Activated CD4-positive, alpha-beta memory T cell treated with anti-CD3 and anti-CD28 coated beads, Interleukin-2, amount 10 ng/mL, durations not matched to agents 7 days and 5 days (primary cell): ENCODE measurements at places on chromosomes 5 and 9.

DNA sequence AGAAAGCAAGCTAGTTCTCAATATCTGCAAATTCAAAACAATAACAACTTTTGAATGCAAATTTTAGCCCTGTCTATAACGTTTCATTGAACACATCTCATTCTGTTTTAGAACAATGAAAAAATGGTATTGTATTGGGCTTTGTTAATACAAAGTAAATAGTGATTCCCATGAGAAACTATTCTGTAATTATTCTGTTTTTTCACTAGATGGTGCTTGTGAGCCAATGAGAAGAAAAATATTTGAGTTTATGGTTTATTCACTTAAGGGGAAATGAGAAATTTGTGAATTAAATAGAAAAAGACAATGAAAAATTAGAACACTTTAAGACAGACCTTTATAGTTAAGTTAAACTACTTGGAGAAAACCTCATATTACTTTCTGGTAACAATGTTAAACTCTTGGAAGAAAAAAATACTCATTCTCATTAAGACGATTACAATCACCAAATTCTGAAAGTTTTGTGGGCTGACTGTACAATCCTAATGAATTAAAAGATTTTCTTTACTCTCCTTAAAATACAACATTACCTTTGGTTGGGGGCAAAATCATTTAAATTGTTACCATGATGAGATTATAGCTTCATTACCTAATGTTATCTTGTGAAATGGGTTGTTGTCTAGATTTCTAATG lies 127.0 kb downstream of the NNT start:
- no peak for DNase-seq

DNA sequence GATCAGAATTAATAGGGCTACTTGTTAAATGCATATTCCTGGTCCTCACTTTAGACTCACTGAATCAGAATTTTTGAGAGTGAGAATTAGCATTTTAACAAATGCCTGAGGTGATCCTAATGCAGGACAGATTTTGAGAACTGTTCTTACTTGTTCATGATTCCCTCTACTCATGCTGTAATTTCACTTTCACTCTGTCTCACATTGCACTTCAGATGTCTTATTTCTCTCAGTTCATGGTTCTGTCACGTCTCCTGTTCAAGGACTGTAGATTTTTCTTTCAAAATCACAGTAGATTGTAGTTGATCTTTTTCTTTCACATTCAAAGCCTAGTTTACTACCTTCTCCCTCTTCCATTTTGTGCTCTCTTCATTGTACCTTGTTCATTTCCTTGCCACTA lies 54.3 kb downstream of the ADGRV1 start:
- no peak for DNase-seq

DNA sequence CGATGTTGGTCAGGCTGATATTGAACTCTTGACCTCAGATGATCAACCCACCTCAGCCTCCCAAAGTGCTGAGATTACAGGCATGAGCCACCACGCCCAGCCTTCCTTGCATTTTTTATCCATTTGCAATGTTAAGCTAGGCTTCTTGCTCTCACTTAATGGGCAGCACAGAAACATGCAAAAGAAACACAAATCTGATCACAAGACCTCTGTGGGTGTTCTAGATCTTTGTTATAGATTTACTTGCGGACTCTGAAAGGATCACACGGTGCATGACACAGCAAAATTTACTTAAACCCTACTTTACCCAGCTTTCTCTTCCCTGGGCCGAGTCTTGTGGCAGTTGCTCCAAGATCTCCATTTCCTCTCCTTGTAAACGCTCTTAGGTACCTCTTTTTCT lies 71.3 kb downstream of the PSAT1 start:
- DNase-seq = no peak

GRCh38 chr5:139388198-139388821 lies 1.4 kb downstream of the MZB1 start:
- DNase-seq = no peak

DNA sequence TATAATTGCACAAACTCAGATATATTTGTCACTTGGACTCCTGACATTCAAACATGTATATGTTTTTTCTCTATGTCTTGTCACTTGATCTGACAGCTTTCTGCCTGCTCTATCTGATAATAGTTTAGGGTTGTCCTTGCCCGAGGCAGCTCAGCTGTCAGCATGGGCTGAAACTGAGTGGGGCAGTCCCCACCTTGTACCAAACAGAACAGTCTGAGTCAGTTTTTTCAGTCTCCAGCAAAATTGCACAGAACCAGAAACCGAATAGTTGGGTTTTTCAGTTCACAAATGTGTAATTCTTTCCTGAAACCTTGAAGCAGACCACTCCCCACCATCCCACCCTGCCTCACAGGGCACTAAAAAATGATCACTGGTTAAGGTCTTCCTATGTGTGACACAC lies 9.5 kb upstream of the HAND1 start:
- no peak for DNase-seq

DNA sequence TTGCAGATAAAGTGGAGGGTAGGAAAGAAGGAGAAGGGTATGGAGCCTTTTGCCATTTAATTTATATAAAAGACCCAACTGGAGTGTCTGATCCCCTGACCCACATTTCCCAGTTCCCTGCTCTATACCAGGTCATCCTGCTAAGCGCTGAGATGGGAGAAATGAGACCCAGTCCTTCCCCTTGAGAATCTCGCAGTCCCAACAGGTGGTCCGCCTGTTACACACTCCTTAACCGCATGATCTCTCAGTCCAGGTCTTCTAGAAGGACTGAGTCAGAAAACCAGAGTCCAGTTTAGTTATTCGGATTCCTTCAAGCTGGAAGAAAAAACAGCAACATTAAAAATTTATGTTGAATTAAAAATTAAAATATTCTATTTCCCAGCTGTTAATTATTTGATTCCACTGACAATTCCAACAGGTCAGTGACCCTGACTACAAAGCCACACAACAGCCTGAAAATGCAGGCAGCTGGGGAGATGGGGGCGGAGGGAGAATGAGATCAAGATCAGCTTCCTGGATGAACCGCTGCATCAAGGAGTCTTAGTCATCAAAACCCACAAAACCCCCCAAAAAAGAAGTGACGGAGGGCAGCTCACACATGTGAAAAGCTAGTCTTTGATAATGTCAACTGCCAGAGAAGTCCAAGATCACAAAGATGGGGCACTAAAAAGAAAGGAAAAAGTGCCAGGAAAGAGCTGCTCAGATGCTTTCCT lies 44.0 kb downstream of the GGTA1 start:
- DNase-seq = peak; percentile 28

GRCh38 chr5:38551030-38552017 lies 5.1 kb downstream of the LIFR start:
- no peak for DNase-seq
